ENCODE measurements at places on chromosomes 7 and 10.

GRCh38 chr10:130954326-130954905, 357.1 kb downstream of the TCERG1L start:
- no peak for DNase-seq

- DNase-seq, result no peak
These were observed 25.8 kb upstream of the PCGF5 start for GRCh38 chr10:91194497-91195179.

DNA sequence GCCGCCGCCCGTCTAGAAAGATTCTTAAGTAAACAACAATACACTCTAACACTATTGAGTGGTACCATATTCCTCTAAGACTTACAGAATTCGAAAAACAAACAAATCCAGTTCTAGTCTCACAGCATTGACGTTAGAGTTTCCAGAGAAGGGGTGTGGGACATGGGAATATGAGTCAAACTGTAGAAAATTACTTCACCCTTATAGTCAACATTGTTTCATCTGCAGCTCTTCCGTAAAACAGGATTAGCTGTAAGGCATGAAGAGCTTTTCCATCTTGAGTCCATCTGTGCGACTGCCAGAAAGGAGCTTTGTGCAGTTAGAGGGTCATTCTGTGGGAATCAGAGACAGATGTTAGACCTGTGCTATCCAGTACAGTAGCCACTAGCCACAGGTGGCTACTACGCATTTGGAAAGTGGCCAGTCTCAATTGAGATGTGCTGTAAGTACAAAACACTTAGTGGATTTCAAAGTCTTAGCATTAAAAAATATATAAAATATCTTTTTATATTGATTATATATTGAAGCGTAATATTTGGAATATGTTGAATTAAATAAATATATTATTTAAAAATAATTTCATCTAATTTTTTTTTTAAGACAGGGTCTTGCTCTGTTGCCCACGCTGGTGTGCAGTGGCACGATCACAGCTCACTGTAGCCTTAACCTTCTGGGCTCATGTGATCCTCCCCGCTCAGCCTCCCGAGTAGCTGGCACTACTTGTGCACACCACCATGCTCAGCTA, 79.8 kb upstream of the MPP7 start:
- DNase-seq, result no peak

DNA sequence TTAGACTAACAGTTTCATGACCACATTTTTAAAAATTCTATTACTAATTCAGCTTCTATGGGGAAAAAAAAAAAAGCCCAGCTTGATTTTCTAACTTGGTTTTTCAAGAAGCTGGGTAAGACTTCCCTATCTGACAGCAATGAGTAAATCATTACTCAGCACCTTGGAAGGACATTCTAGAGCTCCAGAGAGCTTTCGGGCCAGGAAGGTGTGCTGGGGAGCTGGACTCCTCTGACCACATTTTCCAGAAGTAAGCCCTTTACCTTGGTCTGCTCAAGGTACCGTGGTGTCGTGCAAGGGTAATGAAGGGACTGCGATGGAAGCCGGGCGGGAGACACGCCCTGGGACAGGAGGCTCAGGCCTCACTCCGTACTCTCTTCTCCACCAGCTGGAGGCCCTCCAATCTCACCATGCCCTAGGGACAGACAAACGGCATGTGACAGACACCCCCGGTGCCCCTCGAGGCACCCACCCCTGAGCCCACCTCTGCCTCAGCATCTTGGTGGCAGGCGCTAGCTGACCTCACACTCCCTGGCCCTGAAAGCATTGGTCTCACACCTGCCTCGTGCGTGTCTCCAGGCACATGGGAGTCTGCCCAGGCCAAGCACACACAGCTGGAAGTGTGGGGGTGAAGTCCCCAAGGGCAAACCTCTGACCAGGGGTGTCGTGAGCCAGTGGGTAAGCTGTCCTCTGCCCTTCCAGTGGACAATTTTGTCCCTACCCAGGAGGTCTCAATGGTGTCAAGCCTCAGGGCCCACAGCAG, 152.1 kb downstream of the OAT start:
- DNase-seq, result no peak

GRCh38 chr7:3240826-3241430, 60.1 kb upstream of the SDK1 start:
- DNase-seq, result no peak

DNA sequence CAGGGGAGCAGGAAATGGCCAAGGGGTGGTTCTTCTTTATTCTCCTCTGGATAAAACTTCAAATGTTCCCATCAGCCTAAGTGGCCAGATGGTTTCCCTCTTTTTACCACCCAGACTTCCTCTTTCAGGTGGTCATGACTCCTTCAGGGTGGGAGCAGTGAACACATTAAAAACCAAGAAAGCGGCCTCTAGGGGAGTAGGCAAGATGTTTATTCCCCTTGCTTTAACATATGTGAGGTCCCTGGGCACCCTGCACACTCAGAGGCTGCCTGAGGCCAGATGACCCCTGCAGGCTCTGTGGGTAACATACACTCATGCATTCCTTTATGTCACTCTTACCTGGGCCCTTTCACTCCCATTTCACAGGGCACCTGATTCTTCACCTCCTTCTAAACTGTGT, 357.4 kb downstream of the ABCA13 start:
- DNase-seq, result no peak

All from NCI-H446 (cell line).